ENCODE measurements at places on chromosomes 4 and X.

DNA sequence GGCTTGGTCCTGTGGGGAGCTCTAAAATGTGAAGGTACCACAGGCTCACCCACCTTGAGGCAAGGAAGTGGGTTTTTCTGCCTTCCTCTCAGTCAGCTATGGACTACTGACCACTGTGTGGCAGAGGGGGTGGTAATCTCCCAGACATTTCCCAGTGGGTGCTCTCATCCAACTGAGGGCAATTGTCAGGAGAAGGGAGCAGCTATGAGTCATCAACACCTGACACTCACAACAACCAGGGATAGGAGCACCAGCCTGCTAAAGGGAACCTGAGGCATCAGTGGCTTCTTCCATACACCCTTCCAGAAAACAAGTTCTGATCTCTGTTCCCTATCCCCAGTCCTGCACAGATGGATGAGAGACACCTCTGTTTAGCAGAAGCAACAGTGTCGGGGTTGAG is 468.8 kb downstream of the BCOR start:
- no peak for DNase-seq

DNA sequence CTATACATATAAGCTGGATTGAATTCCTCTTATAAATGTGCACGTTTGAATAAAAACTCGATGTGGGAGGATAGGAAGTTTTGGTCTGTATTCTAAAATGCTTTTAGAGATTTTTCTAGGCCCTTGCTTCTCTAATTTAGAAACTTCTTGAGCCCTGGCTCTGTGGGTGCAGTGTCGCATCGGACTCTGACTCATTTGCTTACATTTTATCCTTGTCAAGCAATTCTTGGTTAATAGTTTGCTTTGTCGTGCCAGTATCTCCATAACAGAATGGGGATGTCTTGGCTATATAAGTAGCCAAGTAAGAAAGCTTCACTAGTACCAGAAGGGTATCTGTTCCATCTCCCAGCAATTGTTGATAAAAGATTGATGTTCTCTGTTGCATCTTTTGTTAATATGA is 10.7 kb downstream of the SGMS2 start:
- DNase-seq = no peak

DNA sequence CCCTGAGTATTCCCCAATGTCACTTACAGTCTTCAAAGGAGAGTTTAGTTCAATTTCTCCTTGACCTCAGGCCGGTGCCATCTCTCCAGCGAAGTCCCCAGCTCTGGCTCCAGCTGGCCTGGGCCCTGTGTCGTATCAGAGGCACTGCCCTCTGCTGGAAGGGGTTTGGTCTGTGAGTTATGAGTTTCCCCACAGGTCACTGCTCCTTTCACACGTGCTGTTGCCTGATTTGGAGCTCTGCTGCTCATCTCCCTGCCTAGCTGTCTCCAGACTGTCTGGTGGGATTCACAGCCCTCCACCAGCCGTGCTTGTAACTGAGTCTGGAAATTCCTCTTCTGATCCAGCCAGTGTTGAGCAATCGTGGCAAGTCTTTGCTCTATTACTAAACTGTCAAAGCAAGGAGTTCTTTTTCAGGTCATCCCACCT is at the start of gene RAP2C:
TSS of gene RAP2C (minus strand) at position 105 of the 426 bp plus-strand sequence. CDS start 2,179 bp downstream, outside the sequence.
- DNase-seq = peak; percentile 66

DNA sequence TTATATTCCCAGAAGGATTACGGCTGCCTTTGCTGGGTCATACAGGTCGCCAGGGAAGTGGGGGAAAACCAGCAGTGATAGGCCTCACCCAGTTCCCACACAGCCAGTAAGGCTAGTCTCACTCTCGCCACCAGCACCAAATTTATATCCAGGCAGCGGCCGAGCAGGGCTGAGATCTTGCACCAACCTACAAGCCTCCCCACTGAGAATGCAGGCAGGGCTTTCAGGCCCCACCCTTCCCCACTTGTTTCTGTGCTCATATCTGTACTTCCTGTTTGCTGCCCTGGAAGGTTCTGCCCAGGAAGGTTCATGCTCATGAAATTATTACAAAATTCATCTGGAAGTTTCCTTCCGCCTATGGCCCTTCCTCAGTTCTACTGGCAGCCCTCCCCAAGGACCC is 179.7 kb downstream of the STIM2 start:
- no peak for DNase-seq

- no peak for DNase-seq
Measured at GRCh38 chr4:154044742-154045485, 256.0 kb upstream of the SFRP2 start.

Data from stimulated activated CD4-positive, alpha-beta T cell treated with anti-CD3 and anti-CD28 coated beads, Interleukin-4, amount 100 ng/mL, for 24 hours (primary cell).